NCI-H1436 treated with DMSO at 0.1 percent for 48 hours (cell line): ENCODE measurements at places on chromosomes 3 and 15.

- DNase-seq: no peak
These were observed 13.8 kb downstream of the MEIS2 start for GRCh38 chr15:37086521-37086920.

DNA sequence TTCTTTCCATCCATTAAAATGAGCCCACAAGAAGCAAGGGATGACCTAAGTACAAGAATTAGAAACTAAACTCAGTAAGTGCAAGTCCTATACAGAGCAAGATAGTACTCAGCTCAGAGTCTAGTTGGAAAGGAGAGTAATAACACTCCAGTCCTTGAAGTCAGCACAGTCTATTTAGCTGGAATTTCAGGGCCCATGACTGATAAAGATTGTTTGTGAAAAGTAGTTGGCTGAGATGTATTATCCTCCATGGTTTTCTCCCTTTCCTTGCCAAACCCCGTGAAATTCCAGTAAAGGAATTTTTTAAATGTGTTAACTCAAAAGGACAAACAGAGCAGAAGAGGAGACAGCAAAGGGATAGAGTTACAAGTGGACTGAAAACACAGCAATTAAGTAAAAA, 127.2 kb upstream of the STT3B start:
- no peak for DNase-seq

GRCh38 chr15:80485370-80486164, 81.4 kb downstream of the ARNT2 start:
- DNase-seq: no peak

- no peak for DNase-seq
These were observed 8.4 kb downstream of the DNAJA4 start for GRCh38 chr15:78272776-78273175.

- DNase-seq: no peak
These were observed 15.7 kb upstream of the USF3 start for GRCh38 chr3:113712129-113712528.

GRCh38 chr3:77125966-77126365, 86.1 kb downstream of the ROBO2 start:
- no peak for DNase-seq

DNA sequence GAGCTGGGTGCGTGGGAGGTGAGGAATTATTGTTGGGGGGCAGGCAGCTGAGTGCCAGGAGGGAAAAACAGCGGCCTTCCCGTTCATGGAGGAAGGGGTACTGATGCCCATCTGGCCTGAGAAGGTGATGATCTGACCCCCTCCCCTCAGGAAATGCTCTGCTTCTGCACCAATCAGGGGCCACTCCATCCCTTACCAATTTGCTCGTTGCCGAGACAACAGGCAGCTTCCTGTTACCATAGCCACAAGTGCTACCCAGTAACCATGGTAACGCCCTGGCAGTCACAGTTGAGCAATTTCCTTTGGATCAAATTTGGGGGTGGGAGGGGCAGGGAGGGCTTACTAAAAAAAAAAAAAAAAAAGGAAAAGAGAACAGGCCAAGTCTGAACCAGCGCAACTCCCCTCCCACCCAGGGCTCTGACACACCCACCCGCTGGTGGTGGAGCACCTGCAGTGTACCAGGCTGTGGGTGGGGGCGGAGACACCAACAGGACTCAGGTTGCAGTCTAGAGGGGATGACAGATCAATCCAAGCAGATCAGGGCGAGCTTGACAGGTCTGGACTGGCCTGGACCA, 13.7 kb downstream of the CELF6 start:
- no peak for DNase-seq

- no peak for DNase-seq
These were observed 194.7 kb downstream of the DTWD1 start for GRCh38 chr15:49815526-49815925.

GRCh38 chr3:74353039-74353438, 261.4 kb downstream of the CNTN3 start:
- DNase-seq: no peak

- no peak for DNase-seq
These were observed 65.2 kb downstream of the GTPBP8 start for GRCh38 chr3:113055961-113056360.

DNA sequence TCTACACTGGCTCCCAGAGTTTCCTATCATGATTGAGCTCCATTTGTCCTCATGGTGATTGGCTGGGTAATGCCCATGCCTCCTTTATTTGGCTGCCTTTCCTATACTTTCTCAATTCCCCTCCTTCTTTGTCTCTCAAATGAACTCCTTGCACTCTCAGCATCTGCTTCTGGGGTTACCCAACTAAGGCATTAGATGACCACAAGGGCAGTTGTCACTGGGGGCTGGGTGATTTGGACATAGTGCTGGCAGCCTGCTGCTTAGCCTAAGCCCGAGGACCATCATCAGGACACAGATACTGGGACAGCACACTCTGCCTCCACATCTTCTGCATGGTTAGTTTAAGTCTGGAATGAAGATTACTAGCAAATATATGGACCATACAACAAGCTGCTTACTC, 49.2 kb upstream of the LRRFIP2 start:
- DNase-seq: no peak

DNA sequence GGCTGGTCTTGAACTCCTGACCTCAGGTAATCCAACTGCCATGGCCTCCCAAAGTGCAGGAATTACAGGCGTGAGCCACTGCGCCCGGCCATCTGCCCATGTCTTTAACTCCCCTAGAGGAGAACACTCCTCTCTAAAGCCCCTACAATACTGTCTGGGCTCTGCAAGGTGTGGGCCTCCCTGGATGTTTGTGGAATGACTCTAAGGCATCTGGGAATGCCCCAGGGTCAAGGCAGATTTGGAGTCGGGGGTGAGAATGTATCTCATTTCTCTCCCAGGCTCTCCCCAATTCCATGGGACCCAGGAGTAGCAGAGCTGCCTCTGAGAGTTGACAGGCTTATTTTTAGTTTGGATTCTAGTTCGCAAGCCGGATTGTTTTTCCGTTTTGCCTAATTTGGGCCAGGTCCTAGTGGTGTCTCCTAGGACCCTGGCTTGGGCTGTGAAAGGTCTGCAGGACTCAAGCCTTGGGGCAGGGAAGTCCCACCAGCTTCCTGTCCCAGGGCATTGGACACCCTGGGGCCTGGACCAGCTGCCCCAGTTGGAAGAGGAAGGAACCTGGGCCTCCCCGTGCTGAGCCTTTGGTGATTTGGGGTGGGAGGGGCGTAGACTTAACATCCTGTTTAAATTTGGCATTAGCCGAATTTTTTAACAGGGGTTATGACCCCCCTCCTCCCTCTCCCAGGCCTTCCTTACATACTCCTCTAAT, 53.5 kb downstream of the MAGEF1 start:
- no peak for DNase-seq

- DNase-seq: no peak
These were observed at the start of gene FAH for GRCh38 chr15:80152896-80153876. Gene FAH (plus strand): TSS chr15:80152999. CDS start chr15:80153055, 56 bp downstream.

DNA sequence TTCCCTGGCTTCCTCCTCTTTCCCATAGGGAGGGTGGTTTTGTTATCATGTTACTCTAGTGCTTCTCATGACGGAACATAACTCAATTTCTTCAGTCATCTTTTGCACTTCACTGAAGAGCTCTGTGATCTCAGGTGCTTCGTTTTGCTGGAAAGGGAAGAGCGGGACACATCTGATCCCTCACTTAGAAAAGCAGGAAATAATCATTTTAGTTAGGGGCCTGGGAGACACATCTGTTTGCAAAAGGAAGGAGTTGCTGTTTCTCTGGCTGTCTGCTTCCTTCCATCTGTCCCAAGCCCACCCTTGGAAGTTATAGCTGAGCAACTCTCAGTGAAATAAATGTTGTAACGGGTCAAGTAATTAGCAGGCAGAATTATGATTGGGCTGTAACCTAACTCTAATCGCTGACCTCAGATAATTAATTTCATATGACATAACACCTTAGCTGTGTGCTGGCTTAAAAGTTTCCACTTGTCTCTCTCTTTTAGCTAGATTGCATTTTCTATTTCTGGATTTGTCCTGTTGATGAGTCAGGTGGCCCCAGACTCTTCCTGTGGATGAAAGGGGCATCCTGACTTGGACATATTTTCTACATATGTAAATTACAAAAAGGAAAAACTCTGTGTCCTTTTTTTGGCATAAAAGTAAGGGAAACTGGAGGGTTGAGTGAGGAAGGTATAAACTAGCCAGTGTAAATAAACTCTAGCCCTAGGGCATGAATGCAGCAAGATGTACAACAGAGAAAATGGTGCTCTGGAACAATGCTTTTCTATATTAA, 11.0 kb upstream of the FILIP1L start:
- no peak for DNase-seq
